ENCODE measurements at places on chromosomes 2 and 18.

DNA sequence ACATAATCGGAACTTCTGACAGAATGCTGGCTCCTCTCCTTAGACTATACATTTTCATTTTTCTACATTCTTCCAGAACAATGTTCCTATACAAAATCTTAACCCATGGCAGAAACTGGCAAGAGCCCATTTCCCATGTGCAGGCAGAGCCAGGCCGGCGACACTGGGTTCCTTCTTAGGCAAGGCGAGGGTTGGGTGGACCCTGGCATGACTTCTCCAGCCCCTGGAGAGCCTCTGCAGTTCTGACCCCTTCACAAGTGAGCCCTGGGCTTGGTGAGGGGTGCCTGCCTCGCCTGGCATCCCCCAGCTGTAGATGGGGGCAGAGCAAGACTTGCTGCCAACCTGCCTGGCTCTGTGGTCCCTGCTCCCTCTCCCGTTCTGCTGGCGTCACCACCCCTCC lies 5.0 kb downstream of the GYPC start:
- no peak for DNase-seq

- DNase-seq: no peak
These were observed 146.8 kb upstream of the PGAP1 start for GRCh38 chr2:197073270-197073669.

- DNase-seq: no peak
These were observed 70.0 kb downstream of the DPP4 start for GRCh38 chr2:162004031-162004430.

DNA sequence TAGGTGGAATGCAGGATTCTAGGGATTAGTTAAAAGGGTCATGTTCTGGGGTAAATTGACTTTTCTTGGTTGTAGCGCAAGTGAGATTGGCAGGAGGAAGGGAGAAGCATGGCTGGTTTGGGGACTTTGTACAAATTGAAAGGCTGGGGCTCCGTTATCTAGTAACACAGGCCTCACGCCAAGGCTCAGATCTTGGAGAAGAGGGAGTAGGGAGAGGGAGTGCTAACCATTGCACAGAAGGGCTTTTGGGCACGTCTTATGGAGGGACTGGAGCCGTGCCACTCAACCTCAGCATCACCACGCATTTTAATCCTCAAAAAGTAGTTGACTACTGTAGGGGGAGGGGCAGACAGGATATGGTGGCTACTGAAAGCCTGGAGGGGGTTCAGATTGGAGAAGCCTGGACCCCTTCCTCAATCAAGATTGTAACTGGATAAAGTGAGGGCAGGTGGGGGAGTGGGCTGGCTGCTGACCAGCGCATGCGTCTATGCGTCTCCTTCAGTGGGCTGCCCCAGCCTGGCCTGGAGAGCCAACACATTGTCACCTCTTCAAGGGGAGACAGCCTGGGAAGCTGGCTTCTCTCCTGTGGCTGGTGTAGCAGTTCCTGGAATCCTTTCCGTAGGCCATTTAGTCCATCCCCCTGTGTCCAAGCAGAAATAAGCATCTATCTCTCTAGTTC lies 14.3 kb downstream of the IGFBP5 start:
- DNase-seq: no peak

GRCh38 chr18:48365965-48366364 lies 43.2 kb downstream of the ZBTB7C start:
- no peak for DNase-seq

- no peak for DNase-seq
These were observed 35.8 kb upstream of the GRB14 start for GRCh38 chr2:164657129-164657528.

- no peak for DNase-seq
These were observed 9.0 kb downstream of the CDKL4 start for GRCh38 chr2:39234754-39235153.
